Stimulated activated CD4-positive, alpha-beta T cell treated with anti-CD3 and anti-CD28 coated beads, Interleukin-15, amount 100 ng/mL, for 24 hours (primary cell): ENCODE measurements at places on chromosomes 12 and 14.

DNA sequence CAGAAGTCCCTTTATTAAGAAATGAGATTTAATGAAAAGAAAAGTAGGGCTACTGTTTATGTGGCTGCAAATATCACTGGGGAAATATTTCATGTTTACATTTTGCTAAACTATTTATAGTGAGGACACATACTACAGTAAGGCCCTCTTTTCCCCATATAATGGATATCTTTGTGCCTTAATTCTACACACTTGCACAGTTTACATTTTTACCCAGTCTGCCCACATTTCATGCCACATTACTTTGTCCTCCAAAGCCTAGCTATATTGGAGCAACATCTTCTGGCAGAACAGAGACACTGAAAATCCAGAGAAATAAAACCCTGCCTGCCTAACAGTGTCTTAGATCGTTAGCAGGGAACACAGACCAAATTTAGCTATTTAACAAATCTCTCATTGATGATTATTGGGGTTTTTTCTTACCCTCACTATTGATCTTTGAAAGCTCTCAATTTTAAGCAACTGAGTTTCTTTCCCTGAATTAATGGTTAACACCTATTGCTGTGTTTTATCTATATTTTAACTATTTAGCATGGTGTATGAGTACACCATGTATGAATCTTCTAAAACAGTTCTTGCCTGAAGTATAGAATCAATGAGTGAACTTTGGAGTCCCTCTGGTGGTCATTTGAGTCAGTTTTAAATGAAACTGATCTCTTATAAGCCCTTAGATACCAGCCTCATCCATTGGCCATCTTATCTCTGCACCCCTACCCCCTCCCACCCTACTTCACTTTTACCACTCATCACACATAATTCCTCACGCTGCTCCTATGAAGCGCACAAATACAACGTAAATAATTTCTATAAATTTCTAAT lies 170.2 kb downstream of the BCAT1 start:
- no peak for DNase-seq

DNA sequence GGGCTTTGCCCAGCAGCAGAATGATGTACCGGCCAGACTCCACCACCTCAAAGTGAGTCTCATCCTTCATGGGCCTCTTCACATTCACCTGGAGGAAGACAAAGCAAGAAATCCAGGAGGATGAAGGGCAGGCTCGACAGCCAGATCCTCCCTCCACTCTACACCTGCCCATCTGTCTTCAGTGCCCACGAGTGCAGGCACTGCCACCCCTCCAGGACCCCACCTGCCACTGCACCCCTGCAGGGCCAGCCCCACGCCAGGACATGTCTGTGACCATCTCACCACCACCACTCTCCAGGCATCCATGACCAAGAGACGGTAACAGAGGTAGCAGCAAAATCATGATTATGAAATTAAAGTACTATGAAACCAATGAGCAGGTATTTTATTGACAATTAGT lies 84.3 kb upstream of the ANO2 start:
- DNase-seq = no peak

GRCh38 chr12:114240288-114240687 lies 165.7 kb downstream of the TBX5 start:
- DNase-seq = no peak

GRCh38 chr12:95554532-95555071 lies 3.3 kb upstream of the USP44 start:
- no peak for DNase-seq

GRCh38 chr12:38502415-38502814 lies 185.8 kb downstream of the ALG10B start:
- DNase-seq = no peak

DNA sequence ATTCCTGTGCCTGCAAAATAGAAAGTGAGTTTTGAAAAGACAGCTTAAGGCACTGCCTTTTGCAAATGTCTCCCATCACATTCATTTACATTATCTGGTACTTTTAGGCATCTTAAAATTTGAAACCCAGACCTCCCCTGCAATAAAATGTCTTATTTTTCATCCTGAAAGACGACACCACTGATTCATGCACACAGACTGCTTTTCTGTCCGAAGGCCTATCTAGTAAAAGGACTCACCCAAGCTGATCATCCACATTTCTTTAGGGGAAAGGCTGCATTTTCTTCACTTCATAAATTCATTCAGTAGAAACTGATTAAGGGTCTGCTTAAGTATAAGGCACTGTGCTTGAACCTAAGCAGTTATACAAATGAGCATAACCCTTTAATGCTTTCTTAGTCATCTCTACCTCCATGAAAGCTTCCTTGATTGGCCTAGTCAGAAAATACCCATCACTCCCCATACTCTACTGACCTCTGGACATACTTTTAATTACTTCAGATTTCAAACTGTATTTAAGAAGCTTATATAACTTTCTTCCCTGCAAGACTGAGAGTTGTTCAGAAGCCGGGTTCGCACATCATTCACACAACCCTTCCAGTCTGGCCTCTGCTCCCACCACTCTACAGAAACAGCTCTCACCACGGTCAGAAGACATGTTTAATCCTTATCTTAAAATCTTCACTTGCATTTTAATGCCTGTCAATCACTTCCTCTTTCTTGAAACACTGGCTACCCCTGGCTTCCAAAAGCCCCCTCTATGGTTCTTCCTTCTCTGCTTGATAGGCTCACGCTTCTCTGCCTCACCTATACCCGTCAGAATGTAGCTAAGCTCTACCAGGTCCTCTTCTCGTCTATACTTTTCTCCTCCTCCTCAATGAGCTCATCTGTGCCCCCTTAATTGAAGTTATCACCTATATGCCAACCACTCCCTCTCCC lies 288.6 kb downstream of the MED13L start:
- no peak for DNase-seq

DNA sequence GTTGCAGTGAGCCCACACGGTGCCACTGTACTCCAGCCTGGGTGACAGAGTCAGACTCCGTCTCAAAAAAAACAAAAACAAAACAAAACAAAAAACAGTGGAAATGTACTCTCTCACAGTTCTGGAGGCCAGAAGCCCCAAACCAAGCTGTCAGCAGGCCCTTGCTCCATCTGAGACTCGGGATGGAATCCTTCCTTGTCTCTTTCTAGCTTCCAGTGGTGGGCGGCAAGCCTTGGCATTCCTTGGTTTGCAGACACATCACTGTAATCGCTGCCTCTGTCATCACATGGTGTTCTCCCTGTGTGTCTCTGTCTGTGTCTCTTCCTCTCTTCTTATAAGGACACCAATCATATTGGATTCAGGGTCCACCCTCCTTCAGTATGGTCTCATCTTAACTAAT lies 6.4 kb downstream of the TNS2 start:
- DNase-seq = no peak

DNA sequence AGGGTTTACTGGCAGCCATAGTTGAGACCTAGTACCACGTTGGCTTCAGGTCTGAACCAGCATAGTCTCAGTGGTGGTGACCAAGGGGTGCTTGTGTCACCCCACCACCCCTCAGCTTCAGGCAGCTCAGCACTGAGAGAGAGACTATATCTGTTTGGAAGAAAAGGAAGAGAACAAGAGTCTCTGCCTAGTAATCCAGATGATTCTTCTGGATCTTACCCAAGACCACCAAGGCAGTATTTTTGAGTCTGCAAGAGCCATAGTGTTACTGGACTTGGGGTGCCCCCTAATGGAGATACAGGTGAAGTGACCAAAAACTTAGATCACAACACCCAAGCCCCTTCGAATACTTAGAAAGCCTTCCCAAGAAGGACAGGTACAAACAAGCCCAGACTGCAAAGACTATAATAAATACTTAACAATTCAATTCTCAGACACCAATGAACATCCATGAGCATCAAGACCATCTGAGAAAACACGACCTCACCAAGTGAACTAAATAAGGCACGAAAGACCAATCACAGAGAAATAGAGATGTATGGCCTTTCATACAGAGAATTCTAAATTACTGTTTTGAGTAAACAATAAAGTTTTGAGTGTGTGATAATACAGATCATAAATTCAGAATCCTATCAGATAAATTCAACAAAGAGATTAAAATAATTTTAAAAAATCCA lies 107.0 kb downstream of the HELB start:
- peak; percentile 42 for DNase-seq

GRCh38 chr14:64704143-64704742 lies at the start of gene PLEKHG3:
PLEKHG3 (plus strand) TSS chr14:64704424; CDS start chr14:64727632, 23,208 bp downstream.
- peak; percentile 49 for DNase-seq

DNA sequence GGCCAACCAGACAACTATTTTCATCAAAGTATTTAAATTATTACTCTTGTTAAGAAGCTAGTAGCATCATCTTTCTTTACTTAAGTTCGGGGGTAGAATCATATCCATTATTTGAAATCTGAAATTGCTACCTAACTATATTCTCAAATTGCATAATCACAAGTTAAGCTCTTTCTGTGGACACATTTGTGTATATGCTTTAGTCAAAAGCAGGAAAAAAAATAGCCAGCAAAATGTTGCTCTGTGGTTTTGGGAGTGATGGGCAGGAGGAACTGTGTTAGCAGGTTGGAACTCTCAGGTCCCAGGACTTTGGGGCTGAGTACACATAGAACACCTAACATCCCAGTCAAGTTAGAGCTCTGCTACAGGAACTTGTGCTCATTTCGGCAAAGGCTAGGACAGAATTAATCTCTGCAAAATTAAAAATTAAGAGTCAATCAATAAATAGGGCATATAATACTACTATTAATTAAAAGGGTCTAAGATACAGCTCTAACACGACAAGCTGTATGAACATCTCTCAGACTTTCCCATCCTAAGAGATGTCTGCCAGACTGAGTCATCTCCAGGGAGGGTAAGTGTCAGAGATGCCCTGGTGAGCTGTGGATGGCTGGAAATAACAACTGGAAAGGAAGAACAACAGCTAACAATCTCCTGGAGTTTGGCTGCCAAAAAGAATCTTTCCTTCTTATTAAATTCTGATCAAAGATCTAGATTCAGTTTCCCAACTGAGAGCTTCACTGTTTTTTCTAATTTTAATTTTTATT lies 203.5 kb upstream of the GZMB start:
- no peak for DNase-seq

DNA sequence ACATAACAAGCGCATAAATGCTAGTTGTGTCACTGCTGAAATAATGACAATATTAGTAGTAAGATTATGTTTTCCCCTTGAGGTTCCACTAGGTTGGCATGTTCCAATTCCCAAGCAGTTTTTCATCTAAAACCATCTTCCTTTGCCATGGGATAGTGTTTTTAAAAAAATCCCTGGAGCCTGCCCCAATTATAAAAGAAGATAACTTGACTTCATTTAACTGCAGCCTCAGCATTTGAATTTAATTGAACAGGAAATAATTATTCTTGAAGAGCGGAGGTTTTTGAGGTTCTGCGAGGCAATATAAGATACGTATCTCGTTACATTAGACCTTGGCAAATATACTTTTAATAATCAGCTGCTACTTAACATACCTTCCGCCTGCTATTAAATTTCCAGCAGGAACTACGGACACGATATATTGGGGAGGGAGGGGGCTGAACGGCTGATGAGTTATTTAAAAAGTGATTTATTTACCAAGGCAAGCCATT lies 65.2 kb upstream of the HSPB8 start:
- DNase-seq = no peak

DNA sequence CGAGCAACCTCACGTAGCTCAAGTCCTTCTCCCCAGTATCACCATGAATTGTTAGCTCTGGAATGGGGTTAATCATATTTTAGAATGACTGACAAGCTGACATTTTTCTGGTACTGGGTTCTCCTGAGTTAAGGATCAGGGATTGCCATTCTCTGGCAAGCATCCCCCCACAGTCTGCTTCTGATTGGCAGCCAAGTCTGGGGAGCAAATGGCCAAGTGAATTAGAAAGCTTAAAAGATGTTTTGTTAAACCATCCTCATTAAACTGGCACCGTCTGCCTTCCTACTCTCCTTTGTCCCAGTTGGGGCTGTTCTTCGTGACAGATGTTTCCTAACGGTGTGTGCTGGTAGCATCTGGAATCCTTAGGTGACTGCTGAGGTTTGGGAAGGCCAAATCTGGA lies 17.2 kb upstream of the CISTR start:
- no peak for DNase-seq

DNA sequence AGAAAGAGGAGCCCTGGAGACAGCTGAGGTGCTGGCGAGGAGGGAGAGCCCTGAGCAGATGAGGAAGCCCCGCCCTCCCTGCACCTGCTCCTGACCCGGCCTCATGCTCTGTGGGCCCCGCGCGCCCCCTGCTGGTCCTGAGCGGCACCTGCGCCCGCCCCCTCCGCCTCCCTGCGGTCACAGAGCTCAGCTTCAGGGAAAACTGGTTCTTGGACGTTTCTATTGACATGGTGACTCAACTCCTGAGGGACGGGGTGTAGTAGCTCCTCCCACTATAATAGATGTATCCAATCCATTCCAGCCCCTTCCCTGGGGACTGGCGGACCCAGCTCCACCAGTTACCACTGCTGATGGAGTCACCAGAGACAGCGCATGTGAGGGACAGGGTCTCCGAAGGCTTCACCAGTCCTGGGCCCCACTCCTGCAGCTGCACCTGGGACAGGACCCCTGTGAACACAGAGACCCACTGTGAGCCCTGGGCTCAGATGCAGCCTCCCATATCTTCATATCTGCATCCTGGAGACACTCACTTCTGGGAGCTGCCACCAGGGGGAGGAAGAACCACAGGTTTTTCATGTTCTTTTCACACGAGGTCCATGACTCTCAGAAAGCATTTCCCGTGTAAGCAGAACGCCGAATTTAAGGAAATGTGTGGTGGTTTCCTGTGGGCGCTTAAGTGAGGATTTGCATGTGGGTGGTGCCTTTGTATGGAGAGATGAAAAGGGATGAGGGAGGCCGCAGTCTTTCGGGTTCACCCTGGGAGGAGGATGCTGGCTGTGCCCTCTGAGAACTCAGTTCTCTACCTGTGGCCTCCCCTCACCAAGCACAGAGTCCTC lies 1346.4 kb downstream of the TMEM121 start:
- peak; percentile 92 for DNase-seq

DNA sequence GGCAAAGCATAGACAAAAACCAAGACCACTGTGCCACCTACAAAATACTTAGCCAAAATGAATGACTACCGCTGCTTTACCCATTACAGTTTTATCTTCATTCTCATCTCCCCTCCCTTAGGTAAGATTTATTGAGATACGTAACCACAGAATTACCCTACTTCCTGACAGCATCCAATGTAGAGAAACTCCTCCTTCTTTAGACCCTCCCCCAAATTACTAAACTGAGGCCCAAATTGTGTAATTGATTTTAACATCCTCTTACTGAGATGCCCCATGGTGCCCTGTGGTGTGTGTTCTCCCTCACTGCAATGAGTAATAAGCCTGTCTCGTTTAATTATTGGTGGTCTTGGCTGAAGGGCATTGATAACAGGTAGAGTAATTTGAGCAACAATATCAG lies 19.1 kb downstream of the VRK1 start:
- DNase-seq = no peak
